Fibroblast of upper back skin (primary cell): ENCODE measurements at places on chromosomes 6 and 20.

- DNase-seq, result no peak
Measured at GRCh38 chr20:22762576-22763256, 178.3 kb upstream of the FOXA2 start.

GRCh38 chr6:150088481-150089154 lies 19.7 kb upstream of the ULBP3 start:
- DNase-seq, result no peak

DNA sequence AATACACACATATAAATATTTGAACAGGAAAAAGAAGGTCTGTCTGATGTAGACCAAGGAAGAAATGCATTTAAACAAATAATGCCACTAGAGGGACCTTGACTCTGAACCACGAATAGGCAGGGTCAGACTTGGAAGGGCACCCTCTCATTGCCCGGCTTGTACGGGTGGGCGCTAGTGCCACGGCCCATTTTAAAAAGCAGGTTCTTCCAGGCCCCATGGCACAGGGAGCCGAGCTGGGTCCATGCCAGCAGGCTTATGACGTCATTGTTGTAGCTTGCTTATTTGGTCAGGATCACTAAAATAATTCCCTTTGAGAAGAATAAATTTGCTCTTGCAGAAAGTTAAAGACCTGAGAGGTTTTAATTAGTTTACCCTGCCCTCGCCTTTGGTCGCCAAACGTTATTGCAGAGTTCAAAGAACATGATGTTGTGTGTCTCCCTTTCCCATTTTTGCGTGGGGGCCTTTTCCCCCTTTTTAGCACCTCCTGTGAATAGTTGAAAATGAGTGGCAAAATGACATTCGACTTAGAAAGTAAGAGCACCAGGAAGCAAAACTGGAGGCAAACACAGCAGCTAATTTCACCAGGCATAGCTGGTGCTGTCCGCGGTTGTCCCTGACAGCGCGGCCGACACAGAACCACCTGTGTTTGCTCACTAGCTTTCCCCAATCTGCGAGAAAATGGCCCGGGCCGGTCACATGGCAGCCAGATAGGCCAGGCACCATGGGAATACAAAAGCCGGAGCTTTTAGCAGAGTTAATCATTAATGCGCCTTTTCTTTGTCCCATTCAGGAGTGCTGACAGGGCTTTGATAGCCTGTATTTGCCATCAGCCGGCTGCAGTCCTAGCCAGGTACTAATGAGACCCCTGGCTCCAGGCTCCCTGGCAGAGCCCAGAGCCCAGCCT lies 93.8 kb downstream of the FOXA2 start:
- no peak for DNase-seq

DNA sequence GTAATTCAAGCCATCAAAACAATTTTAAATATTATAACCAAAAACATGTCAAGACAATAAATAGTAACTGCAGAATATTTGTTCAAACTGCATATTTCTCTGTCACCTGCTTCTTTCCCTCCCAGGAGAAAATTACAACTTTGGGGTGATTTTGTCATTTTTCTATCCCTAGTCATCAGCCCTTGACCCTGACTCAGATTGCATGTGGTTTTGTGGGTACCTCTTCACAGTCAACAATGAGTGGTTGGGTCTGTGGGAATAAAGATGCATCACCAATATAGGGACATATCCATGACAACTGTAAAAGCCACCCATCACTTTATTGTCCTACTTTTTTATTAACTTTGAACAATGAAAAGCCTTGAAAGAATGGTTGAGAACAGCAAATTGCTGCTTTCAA lies 7.3 kb downstream of the COL10A1 start:
- peak; percentile 62 for DNase-seq

DNA sequence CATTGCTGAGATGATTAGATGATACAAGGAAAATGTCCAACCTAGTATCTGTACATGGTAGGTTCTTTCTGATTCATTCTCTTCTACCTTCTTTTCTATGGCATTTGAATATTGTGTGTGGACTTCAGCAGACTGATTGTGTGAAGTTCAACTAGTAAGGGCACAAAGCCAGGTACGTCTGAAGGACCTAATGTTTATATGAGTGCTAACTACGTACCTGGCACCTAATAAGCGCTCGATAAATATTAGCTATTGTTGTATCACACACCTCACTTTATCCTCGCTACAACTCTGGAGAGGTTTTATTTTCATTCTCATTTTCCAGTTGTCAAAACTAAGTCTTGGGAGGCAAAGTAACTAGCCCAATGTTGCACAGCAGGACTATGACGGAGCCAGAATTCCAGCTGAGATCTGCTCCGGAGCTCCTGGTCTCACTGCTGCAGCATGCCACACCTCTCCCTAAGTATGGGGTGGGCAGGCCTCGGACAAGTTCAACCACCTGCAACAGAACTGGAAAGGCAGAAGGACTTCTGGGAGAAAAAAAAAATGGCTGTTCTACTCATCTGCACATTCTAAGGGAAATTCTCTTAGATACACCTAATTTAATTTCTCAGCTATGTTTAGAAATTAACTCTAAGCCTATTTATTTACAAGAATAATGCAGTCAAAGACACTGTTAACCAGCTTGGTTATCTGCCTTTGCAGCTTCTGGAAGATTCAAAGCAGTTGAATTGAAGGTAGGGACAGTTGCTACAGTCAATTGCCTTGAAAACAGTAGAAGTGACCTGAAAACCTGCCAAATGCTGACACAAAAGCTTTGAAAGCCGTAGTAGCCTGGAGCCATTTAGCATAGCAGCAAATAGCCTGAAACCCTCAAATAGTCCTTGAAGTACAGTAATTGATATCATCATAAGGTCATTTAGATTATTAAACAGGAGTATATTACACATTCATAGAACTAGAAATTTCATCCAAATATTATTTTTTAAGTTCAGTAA lies 165.0 kb downstream of the PDE7B start:
- no peak for DNase-seq

- DNase-seq, result no peak
Measured at GRCh38 chr6:158668707-158669103, 18.9 kb downstream of the SYTL3 start.

DNA sequence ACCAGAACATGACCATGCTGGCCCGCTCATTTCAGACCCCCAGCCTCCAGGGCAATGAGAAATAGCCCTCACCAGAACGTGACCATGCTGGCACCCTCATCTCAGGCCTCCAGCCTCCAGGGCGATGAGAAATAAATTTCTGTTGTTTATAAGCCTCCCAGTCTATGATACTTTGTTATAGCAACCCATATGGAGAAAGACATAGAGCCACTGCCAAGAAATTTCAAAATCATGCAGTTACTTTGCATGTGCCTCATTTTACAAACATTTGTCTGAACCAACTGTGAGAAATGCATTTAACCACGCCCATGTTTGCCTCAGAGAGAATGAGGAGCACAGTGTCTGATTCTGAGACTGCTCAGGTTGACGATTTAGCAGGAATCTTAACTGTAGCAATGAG lies 15.5 kb downstream of the CYP39A1 start:
- peak; percentile 21 for DNase-seq

DNA sequence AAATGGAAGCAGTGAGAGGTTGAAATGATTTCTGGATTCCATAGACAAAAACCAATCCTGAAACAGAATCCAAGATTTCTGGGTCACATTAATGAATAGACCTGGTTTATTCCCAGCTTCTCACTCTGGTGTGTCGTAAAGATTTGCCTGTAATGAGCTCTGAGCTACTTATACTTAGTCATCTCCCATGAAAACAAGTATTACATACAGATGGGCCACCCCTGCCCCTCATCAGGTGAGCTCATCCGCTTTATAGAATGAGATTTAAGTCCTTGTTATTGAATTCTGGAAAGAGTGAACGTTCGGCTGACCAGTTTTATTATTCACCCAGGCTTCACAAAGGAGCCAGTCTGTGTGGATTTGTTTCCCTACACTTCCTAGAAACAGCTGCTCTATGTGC lies 47.1 kb upstream of the TMEM181 start:
- no peak for DNase-seq

DNA sequence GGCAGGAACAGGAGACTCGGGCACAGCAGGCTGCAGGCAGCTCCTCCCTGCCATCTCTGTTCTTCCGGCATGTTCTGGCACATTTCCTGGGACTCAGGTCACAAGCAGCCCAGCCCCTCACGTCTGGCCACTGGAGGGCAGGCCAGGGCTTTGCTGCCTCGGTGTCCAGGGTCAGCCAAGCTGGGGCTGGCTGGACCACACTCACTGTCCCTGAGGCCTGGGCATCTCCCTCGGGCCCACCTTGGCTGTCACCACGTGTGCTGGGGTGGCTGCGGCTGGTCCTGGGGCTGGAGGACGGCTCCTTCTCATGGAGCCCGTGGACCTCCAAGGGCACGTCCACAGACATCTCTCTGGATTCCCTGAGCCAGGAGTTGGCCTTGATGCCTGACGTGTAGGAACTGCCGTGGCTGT lies 18.5 kb downstream of the FRMD1 start:
- peak; percentile 50 for DNase-seq

DNA sequence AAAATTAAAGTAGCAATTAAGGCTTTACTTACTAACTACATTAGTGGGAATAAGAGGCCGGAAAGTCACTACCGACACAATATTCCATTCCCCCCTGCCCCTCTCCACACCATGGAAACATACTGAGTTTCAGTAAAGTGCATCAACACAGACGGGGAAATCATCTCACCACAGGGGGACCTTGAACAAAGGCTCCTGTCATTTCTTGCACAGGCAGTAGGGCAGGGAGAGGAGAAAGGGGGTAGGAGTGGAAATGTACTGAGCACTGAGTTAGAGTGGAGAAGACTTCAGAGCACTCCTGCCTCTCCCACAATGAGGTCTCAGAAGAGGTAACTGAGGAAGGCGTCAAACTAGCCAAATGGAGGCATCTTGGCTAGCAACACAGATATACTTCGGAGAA lies 1426.9 kb upstream of the EYS start:
- DNase-seq, result no peak

DNA sequence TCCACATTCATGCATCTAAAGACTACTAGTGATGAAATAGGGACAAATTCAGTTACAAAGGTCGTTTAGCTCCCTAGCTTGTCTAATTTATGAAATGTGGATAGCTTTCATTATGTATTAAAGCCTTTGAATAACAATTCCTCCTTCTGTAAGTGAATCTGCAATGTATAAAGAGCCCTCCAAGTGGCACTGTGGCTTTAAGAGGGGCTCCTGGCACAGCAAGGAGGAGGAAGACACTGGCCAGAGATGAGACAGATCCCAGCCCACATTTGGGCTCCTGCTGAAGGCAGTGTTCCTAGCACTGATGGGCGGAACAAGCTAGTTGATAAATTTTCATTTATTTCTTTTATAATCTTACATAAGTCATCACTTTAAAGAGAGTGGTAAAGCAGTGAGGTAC lies 17.6 kb upstream of the FUCA2 start:
- DNase-seq, result no peak

GRCh38 chr20:43542161-43542560 lies 16.7 kb upstream of the SGK2 start:
- no peak for DNase-seq

GRCh38 chr6:21325201-21325856 lies 268.2 kb upstream of the SOX4 start:
- no peak for DNase-seq

- no peak for DNase-seq
Measured at GRCh38 chr6:127857051-127857637, 43.7 kb downstream of the THEMIS start.

DNA sequence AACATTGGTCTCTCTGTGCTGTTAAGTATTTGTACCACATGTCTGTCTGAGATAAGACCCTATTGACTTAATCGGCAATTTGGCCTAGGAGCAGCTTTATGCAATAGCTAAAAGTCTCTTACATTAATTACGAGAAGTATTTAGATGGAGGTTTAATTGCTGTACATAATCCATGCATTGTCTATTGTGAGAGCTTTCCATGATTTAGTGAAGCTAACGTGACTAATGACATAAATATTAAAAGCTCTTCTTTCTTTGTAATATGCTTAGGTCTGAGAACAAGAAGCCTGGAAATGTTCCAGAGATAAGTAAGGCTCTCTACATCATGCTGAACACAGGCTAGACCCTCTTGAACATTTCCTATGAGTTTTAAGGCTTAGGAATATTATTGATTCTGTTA lies 32.7 kb upstream of the FAM83B start:
- peak; percentile 60 for DNase-seq

DNA sequence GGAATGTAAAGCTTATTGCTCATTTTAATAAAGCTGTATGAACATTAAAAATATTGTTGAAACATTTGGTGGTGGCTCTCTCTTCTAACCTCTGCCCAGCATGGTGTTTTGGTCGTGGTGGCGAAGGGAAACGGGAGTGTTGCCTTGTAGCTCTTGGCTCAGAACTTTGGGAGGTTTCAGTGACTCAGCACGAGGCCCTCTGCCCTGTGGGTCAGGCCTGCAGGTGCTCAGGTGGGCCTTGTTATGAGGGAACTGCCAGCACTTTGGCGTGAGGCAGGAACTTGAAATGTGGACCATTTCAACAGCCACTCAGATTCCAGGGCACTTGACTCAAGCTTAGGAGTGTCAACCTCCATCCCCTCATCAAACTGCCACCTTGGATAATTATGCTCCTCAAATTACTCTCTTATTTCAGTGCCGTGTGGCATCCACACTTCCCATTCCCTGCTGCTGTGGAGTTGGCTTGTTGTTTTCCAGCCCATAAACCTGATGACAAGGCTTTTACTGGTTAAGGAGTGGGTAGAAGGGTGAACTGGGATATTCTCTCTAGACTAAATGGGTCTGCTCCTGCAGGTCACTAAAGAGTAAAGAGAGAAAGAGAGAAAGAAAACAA lies 36.3 kb downstream of the PRDM1 start:
- DNase-seq, result no peak

DNA sequence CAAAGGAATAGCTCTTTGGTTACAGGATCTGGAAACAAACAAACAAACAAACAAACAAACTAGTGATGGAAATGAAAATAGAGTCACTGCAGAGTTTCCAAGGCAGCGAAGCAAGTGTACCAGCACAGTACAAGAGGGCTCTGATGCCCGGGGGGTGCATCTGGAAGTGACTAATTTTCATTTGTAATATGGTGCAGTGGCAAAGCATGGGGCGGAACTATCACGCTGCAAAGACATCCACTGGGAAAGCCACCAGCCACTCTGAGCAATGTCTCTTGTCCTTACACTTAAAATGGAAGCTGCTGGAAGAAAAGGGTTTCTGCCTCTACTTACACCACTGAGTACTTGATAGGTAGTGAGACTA lies 44.4 kb upstream of the NEDD9 start:
- DNase-seq, result no peak

DNA sequence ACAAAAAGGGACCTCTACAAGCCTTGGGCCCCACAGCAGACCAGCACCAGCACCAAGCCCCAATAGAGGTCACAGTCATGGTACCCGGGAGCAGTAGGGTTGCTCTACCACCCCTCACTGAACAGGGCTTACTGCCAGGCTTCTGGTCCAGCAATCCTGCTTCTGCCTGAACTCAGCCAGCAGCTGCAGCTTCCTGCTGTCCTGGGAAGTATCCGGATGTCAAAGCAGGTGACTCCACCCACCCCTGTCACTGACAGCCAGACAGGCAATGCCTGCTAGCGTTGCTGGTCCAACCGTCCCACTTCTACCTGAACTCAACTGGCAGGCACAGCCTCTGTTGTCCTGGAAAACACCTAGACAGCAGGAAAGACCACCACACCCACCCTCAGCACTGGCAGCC lies 47.0 kb upstream of the PCSK2 start:
- DNase-seq, result no peak

- DNase-seq, result peak; percentile 63
Measured at GRCh38 chr6:66897576-66897975, 1190.5 kb upstream of the EYS start.

GRCh38 chr20:48684501-48685041 lies 143.2 kb downstream of the PREX1 start:
- DNase-seq, result peak; percentile 40

- no peak for DNase-seq
Measured at GRCh38 chr6:135225911-135226310, 44.8 kb downstream of the MYB start.
